ENCODE measurements at places on chromosomes 7 and 10.
A peak's percentile ranks its signal among the peaks of the same experiment; 100 is the strongest.

- DNase-seq = peak; percentile 61
Observed at GRCh38 chr7:130865408-130866236, 131.6 kb upstream of the KLF14 start.

- no peak for DNase-seq
Observed at GRCh38 chr10:70683601-70683934, 11.3 kb downstream of the ADAMTS14 start.

- DNase-seq = peak; percentile 53
Observed at GRCh38 chr10:14560274-14560673, 214.4 kb downstream of the FAM107B start.

DNA sequence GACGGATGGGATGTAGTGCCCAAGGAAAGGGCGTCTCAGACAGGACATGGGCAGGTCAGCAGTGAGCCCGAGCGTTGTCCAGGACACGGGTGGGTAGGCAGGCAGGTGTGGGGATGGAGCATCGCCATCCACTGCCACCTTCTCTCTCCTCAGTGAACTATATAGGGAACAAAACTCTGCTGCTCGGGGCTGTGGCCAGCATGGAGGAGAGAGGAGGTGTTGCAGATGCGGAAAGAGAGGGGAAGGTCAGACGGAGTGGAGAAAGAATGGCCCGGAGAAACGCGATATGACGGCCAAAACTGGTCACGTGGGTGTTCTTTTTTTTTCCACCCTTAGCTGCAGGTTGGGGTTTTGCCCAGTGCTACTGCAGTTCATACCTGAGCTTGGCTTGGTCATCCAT is 71.2 kb downstream of the GRID1 start:
- DNase-seq = no peak

DNA sequence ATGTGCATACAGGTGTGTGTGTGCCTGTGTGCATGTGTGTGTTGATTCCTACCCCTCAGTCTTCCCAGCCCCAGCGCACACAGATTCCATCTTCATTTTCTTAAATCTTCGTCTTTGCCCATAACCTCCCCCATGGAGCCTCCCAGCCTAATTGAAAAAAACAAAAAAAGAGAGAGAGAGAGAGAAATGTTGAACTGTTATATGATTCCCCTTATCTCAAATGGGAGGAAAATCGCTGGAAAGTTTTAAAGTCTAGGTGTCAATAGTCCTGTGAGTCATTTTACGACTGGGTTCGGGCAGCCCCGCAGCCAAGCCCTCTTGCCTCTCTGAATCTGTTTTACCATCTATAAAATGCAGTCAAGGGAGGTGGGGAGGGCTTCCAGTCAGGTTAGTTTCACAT is 60.9 kb downstream of the SPOCK2 start:
- no peak for DNase-seq

- no peak for DNase-seq
Observed at GRCh38 chr7:135731-136645, 56.4 kb upstream of the FAM20C start.

DNA sequence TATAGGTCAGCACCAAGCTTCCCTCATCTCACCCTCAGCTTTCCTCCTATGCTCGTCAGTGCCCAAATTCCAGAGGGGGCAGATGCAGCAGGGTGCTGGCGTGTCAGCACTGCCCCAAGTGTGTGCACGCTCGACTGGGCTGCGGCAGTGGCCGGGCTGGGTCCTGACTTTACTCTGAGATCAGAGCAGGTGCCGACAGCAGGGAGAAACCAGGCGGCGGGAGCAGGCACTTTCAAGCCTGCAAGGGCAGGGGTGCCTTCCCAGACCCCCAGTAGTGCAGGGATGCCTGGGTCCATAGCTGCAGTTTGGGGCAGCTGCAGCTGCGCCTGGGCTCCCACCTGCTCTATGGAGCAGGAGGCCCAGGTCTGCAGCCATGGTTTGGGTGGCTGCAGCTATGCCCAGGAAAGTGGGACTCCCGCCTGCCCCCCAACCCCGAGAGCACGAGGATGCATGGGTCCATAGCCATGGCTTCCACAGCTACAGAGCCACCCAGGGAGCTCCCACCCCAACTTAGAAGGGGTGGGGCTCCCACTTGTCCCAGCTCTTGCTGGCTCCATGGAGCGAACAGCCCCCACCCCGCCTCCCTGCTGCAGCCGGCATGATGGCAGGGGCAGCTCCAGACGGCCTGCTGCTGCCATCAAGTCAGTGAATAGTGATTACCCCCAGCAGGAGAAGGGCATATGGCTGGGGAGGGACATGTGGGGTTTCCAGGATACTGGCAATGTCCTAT is 199.2 kb upstream of the KMT2E start:
- no peak for DNase-seq

GRCh38 chr10:63977329-63977923 is 456.2 kb downstream of the REEP3 start:
- DNase-seq = peak; percentile 56

GRCh38 chr10:58330431-58330830 is 4.4 kb upstream of the UBE2D1 start:
- DNase-seq = no peak

- DNase-seq = no peak
Observed at GRCh38 chr10:72375173-72375572, 20.5 kb upstream of the DNAJB12 start.

DNA sequence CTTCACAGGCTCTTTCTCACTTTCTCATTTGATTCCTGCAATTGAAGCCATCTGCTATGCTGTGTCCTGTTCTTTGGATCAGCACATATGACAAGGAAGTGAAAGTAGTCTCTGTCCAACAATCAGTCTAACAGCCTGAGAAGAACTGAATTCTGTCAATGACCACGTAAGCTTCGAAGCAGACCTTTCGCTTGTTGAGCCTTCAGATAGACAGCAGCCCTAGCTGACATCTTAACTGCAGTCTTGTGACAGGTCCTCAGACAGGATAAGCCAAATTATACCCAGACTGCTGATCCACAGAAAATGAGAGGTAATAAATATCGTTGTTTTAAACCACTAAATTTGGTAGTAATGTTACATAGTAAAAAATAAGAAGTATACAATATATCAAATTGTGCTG is 691.0 kb upstream of the LRRTM3 start:
- no peak for DNase-seq

DNA sequence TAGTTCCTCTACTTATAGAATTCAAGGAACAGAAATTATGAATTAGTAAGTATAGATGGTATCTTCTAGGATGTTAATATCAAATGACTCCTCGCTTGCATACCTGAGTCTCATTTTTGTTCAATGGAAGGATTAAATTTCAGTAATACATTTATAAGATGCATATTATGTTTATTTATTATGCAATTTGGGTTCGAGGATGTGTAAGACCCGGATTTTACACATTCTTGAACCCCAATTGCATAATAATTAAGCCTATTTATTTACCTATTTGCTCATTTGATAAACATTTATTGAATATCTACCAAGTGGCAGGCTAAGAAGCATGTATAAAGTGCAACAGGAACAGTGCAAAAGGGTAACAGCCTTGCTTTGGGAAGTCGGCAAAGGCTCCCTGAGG is 52.6 kb downstream of the ICA1 start:
- no peak for DNase-seq

DNA sequence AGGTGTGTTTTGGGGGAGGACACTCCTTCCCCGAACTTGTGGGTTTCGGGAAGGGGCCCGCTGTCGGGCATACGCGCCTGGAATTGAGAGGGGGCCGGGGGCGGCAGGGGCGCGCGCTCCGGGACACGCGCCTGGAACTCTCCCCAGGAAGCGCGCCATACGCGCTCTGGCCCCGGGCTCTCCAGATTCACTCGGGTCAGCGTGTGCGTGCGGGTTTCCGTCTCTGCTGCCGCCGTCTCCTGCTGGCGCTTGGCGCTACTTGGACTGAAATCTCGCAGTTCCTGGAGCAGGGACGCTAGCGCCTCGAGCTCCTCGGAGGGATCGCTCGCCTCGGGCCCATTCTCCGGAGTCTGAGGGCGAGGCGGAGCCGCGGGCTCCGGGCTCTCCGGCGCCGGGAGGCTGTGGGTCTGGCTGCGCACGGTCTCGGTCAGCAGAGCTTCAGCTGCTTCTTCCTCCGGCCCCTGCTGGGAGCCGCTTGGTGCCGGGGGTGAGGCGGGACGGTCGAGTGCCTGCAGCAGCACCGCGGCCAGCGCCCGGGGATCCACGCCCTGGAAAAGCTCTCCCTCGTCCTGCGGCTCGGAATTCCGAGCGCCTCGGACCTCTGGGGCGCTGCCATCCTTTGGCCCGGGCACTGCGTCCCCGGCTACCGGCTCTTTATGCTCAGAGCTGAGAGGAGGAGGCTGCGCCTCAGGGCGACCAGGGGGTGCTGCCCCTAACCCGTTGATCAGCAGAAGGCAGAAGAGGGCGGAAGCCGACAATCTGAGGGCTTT is 1.1 kb downstream of the VGF start:
- peak; percentile 86 for DNase-seq

GRCh38 chr10:110387983-110388686 is 83.4 kb upstream of the SMNDC1 start:
- no peak for DNase-seq

DNA sequence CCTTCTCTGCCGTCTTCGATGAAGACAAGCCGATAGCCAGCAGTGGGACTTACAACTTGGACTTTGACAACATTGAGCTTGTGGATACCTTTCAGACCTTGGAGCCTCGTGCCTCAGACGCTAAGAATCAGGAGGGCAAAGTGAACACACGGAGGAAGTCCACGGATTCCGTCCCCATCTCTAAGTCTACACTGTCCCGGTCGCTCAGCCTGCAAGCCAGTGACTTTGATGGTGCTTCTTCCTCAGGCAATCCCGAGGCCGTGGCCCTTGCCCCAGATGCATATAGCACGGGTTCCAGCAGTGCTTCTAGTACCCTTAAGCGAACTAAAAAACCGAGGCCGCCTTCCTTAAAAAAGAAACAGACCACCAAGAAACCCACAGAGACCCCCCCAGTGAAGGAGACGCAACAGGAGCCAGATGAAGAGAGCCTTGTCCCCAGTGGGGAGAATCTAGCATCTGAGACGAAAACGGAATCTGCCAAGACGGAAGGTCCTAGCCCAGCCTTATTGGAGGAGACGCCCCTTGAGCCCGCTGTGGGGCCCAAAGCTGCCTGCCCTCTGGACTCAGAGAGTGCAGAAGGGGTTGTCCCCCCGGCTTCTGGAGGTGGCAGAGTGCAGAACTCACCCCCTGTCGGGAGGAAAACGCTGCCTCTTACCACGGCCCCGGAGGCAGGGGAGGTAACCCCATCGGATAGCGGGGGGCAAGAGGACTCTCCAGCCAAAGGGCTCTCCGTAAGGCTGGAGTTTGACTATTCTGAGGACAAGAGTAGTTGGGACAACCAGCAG is 60.4 kb upstream of the BTBD16 start:
- DNase-seq = no peak

- peak; percentile 7 for DNase-seq
Observed at GRCh38 chr7:32298408-32299132, 191.6 kb downstream of the LSM5 start.

DNA sequence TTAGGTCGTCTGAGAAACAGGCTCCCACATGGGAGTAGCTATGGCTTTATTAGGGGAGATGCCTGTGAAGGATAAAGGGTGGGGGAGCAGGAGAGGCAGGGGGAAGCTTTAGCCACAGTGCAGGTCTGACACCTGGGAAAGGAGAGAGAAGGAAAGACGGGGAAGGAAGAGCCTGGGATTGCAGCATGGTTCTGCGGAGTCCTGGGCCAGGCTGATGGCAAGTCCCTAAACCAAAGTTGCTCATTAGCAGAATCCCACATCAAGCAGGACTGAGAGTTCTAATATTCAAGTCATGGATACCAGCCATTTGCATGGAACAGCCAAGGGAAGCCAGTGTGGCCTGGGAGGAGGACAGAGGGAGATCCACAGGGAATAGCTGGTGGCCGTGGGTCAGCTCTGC is 414.8 kb downstream of the RPS24 start:
- no peak for DNase-seq

GRCh38 chr10:35259769-35260397 is 76.4 kb upstream of the CCNY start:
- peak; percentile 97 for DNase-seq

- no peak for DNase-seq
Observed at GRCh38 chr10:97412891-97413304, 11.8 kb upstream of the RRP12 start.

DNA sequence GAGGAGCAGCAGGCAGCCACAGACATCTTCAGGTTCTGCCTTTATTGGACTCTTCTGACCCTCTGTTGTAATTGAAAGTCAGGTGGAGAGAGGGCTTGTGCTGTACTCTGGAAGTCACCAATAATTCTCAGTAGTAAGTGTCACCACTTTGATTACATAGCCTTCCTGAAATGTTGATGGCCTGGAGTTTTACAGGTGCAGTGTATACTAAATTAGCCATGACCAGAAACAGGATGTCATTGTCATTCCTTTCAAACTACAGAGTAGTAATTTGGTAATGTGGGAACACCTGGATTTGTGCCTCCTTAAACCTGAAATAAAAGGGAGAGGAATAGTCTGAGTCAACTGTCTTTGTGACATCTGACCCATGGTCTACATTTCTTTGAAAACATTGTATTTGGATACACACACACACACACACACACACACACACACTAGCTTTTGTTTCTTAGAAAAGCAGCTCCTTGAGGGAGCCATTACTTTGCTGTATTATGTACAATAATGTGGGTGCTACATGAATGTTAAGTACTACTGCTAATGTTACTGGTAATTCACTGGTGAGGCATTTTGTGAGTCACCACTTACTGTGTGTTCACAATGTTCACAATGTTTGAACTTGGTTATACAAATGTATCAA is 19.6 kb downstream of the ARL4A start:
- DNase-seq = peak; percentile 71

GRCh38 chr10:32171204-32171603 is 115.0 kb upstream of the KIF5B start:
- DNase-seq = no peak

DNA sequence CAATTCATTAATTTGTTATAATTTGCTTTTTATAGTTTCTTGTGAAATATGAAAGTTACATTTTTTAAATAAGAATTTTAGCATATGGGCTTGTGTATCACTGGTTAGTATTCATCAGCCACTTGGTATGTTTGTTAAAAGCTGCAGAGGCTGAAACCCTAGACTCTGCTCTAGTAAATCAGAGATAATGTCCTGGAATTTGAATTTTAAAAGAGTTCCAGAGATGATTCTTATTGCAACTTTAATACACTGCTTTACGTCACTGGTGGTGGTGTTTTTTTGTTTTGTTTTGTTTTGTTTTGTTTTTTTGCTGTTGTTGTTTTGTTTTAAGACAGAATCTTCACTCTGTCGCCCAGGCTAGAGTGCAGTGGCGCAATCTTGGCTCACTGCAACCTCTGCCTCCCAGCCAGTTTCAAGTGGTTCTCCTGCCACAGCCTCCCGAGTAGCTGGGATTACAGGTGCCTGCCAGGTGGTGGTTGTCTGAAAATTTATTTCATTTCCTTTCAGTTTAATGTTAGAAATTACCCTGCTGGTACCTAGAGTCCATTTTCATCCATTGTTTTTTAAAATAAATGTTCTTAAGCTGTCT is 43.8 kb downstream of the PTPN12 start:
- DNase-seq = peak; percentile 53

DNA sequence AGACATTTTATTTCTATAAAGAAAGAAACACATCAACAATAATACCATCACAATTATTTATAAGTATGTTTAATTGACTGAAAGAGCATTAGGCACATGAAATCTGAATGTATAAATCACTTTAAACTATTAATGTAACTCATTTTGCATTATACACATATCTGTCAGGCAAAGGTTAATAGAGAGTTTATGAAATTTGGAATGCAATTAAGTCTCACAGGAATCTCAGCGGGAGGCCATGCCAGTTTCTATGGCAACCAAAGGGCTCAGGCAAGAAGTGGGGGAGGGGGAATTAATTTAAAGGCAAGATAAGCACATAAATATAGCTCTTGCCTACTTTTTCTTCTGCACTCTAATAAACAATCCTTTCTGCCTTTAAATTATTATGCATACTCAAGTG is 152.6 kb downstream of the SLC16A9 start:
- no peak for DNase-seq

GRCh38 chr7:93830141-93830925 is 60.2 kb downstream of the TFPI2 start:
- DNase-seq = no peak
